Activated gamma-delta T cell treated with Interleukin-2 at 50 U/mL for 16 hours (primary cell): ENCODE measurements at places on chromosomes 16 and 17.
A peak's percentile ranks its signal among the peaks of the same experiment; 100 is the strongest.

DNA sequence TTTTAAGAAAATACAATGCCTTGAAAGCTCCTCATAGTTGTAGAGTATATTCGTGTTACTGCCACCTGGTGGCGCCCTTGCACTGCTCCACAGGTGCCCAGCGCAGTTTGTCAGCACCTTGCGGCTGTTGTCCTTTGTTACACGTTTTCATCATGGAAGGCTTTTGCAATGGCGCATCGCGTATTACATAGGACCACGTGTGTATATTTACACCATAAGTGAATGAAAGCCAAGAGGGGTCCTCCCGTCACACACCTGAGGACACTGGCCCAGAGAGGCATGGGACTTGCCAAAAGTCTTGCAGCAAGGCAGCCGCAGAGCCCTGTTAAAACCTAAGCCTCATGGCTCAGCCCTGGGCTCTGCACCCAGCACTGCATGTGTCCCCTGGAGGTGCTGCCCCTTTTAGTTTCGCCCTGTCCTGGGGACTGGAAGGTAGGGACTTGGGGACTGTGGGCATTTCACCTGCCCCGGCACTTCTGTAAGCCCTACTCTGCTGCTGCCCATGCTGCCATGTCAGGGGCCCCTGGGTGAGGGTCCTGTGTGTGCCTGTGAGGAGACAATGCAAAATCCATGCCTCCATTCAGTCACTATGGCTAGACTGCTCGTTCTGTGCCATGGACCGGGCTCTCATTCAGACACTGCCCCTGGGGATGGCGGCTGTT lies 24.3 kb downstream of the POLR3E start:
- DNase-seq = peak; percentile 69

DNA sequence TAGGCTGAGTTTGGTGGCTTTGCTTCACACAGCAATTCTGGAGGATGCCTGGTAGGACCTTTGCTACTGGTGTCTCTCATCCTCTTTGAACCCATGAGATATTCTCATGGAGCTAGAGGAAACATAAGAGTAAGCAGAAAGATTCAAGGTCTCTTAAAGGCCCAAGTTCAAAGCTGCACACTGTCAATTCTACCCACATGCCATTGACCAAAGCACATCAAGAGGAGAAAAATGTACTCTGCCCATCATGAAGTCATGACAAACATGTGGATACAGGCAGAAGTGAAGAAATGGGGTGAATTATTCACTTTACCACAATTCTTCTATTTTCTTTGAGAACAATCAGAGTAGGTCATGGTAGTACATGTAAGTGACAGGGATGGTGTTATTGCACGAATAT lies 13.1 kb downstream of the SKA2 start:
- DNase-seq = no peak

DNA sequence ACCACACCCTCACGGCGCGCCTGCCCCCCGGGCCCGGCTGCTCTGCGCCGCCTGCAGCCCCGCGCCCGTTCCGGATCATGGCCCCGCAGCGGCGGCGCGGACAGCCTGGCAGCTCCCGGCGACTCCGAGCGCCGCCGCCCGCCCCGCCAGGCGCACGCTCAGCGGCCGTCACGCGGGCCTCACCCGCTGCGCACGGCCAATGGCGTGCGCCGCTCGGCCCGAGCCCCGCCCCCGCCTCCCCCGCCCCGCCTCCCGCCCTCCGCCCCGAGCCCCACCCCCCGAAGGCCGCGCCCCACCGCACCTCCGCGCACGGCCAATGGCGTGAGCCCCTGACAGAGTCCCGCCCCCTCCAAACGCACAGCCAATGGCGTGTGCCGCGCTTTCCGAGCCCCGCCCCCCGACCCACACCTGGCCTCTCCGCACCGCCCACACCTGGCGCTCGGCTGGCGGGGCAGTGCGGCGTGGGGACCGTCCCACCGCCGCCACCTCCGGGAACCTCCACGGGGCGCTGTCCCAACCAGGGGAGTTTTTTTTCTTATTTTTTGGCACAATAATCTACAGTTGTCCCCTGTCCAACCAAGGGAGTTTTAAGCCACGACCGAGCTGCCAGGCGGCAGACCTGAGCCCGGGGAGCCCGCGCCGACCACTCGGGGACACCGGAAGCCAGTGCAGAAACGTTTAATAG lies at the start of gene PCYT2:
Gene PCYT2 (minus strand): TSS at position 123 of the 685 bp plus-strand sequence. CDS start 44 bp downstream, at position 79.
- peak; percentile 92 for DNase-seq

DNA sequence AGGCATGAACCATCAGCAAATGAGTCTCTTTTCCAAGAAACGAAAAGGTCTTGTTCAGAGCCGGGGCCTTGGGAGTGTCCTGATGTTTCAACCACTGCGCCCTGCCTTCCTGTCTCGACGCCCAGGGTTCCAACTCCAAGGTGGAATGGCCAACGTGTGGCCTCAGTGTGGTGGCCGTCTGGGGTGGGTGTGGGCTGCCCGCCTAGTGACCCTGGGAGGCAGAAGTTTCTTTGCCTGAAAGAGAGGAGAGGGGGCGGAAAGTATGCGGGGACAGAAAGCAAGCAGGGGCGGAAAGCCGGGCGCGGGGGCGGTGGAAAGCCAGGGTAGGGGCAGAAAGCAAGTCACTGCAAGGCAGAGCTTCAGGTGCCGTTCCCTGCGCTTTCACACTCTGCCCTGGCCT lies 4.1 kb downstream of the MSRB1 start:
- no peak for DNase-seq

- DNase-seq = no peak
These were observed 4.2 kb downstream of the MATCAP1 start for GRCh38 chr16:67179421-67180080.
